Stimulated activated CD4-positive, alpha-beta T cell treated with anti-CD3 and anti-CD28 coated beads, Interleukin-12 subunit alpha, Interleukin-12 subunit beta, amount 100 ng/mL, for 4 hours (primary cell): ENCODE measurements at places on chromosomes 13 and 19.

DNA sequence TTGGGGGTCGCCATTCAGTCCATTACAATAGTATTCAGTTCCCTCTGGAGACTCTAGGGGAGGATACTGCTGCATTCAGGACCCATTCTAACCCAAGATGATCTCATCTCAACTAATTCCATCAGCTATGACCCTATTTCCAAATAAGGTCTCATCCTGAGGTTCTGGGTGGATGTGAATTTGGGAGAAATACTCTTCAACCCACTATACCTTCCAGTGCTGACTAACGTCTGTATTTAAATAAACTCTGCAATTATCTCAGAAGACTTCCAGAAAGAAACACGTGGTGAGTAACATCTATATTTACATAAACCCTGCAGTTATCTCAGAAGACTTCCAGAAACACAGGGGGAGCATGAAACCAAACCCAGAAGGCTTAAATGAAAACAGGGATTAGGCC is 1300.7 kb downstream of the PCDH9 start:
- no peak for DNase-seq

- no peak for DNase-seq
Observed at GRCh38 chr19:16418597-16418962, 53.2 kb downstream of the EPS15L1 start.

- DNase-seq, result no peak
Observed at GRCh38 chr19:5711713-5712161, 8.2 kb downstream of the LONP1 start.

- no peak for DNase-seq
Observed at GRCh38 chr19:460877-461720, at the start of gene SHC2. Gene SHC2 (minus strand): TSS chr19:461033. CDS start chr19:460996, 37 bp downstream.

GRCh38 chr19:4913996-4914735 is 4.9 kb downstream of the UHRF1 start:
- DNase-seq, result no peak

DNA sequence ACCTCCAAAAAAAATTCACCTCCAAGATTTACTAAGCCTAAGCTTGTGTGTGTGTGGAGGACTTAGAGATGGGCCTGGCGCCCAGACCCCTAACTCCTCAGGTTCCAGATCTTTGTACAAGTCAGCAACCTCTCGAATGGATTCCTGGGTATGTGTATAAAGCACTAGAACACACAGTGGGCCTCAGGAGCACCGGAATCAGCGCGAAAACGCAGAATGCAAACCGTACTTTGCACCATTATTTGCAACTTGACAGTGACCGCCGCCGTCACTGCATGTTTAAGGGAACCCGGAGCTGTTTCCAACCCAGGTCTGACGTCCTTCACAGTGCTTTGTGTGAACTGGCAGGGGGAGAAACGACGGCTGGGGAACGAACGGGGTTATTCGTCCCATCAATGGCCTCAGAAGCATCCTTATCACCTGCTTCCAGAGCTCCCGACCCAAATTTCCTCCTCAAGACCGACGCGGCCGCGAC is 688 bp downstream of the ZNF606 start:
- no peak for DNase-seq

GRCh38 chr13:103243495-103243894 is 177.3 kb upstream of the SLC10A2 start:
- no peak for DNase-seq

DNA sequence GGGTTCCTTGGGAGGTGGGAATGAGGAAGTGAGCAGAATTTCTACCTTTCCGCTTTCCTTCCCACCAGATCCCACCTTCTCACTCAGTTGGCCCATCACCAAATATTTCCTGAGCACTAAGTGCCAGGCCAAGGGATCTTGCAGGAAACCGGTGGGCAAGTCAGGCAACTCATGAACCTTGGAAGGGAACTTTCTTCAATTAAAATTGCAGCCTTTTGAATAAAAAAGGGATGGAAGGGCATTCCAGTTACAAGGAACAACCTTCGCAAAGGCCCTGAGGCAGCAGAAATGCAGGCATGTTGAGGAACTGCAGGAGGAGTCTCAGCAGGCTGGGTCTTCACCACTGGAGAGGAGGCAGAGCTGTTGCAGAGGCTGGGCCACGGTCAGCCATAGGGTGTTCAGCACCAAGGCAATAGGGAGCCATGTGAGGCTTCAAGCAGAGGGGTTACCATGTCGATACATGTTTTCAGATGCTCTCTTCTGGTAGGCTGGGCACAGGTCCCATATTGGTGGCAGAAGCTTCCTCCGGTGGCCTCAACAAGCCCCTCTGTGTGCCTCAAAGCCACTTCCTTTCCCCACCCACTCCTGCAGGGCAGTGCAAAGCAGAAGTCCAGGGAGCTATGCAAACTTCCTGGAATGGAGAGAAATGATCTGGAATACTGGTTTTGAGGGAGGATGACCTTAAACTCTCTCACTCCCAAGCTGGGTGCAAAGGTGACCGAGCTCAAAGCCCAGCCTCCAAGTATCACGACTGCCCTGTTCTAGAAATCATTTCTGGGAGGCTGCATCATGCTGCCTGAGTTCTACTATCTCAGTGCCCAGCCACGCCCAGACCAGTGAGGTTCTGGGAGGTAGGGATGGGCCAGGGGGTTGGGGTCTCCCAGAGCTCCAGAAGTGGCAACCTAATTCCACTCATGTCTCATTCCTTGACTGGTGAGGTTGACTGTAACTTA is at the start of gene FUT6:
FUT6 (minus strand) TSS at position 638 of the 953 bp plus-strand sequence. CDS start 7,135 bp downstream, outside the sequence.
- no peak for DNase-seq

GRCh38 chr13:105914291-105915036 is 621.0 kb downstream of the EFNB2 start:
- DNase-seq, result no peak

DNA sequence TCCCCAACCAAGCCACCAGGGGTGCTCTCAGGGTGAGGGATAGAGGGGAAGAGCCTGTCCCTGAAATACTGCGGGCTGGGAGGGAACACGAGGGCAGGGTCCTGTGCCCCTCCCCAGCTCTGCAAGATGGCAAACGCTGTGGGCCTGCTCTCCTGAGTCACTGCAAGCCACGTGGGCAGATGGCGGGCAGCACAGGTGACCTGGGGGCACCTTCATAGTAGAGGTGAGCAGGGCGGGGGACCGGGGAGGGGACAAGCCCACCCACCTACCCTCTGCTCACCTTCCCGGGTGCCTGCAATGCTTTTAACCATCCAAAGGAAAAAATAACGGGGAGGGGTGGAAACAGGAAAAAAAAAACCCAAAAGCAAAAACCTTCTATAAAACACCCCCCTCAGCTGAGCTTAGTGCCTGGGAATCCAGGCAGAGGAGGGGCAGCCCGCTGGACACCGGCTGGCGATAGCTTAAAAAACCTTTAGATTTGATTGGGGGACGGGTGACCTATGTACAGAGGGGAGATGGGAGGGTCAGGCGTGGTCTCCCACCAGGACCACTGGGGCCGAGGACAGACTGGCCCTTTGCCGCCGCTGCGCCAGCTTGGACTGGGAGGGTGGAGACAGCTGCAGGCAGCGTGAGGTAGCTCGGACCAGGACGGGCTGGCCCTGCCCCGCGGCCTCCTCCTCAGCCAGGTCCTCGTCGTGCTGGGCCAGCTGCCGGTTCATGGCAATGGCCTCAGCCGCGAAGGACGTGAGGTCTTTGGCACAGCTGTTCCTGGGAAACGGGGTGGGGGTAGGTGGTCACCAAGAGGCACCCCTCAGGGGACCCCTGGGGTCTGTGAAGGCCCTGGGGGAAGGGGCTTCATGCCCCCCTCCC is 11.7 kb downstream of the MKNK2 start:
- DNase-seq, result no peak

DNA sequence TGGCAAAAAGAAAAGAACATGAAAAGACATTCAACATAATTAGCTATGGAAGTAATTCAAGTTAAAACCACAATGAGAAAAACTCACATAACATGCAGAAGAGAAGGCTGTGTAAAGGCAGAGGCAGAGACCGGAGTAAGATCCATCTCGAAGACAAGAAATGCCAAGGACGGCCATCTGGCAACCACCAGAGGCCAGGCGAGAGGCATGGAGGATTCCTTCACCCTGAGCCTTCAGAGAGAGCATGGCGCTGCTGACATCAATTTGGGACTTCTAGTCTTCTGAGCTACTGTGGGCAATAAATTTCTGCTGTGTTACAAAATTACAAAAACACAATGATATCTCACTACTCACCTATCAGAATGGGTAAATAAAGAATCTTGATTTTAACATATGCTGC is 381.0 kb downstream of the TSHZ3 start:
- DNase-seq, result no peak

GRCh38 chr19:18435178-18435841 is 2.6 kb downstream of the ISYNA1 start:
- no peak for DNase-seq

DNA sequence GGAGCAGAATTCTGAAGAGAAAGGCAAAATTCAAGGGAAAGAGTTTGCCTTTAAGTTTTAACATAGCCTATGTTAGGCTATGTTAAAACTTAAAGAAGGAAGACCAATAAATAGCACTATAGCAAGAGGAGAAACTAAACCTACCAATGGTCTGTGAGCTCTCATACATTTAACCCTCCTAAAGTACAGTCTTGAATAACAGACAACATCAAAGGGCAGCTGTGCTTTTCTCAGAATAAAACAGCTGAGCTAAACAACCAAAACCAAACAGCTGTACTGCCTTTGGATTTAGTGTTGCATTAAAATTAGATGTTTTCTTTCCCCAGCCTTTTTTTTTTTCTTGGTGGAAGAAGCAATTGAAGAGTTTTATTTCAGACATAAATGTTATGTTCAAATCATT is 34.0 kb downstream of the KLF5 start:
- no peak for DNase-seq

- DNase-seq, result no peak
Observed at GRCh38 chr19:4977299-4978174, 8.6 kb downstream of the KDM4B start.

DNA sequence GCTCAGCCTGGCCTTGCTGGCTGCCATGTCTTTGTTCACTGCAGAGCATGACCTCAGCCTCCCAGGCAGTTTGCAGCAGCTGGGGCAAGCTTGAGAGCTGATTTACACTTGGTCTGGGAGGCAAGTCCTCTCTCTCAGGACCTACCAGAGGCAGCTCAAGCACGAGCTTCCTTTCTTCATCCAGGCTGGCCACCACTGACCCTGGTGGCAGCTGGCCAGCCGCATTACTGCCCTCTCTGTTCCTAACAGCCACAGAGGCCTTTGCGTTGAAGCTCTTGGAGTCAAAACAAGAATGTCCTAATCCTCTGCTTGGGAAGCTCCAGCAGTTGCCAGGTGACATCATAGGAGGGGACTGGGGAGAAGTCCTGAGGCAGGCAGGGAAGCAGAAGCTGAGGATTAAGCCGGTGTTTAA is 85.7 kb downstream of the NUFIP1 start:
- no peak for DNase-seq

DNA sequence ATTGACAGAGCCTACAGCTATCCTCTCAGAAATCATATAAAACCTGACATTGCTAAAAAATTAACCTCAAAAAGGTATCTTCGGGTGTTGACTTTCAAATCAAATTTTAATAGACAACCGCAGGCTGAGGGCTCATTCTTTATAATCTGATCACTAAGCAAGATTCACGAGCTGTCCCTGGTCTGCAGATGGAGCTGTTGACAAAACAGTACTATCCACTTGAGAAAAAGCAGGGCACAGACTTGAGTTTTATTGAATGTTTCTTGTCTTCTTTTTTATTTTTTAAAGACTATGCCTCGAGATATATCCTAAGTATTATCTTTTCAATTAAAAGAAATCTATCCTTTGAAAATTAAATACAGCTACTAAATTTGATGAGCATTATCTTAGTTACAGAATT is 540.5 kb downstream of the PCDH9 start:
- no peak for DNase-seq

DNA sequence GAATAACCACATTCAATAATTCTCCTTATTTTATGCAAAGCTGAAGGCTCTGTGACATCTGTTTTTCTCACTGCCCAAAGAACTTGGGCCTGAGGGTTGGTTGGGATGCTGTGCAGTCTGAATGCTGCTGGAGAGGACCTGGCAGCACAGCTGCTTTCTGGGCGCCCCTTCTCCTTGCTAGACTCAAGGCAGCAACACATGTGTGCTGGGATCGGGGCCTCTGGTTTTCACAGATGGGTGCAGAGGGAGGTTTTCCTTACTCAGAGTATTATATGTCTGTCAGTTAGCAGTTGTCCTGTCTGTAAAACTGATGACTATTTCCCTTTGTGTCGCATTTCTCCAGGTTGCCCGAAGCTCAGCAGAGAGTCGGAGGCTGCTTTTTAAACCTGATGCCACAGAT is 53.2 kb upstream of the TEX29 start:
- no peak for DNase-seq

- no peak for DNase-seq
Observed at GRCh38 chr13:25415241-25415640, 43.5 kb downstream of the ATP8A2 start.

- no peak for DNase-seq
Observed at GRCh38 chr13:77337159-77337558, 10.3 kb upstream of the MYCBP2 start.

DNA sequence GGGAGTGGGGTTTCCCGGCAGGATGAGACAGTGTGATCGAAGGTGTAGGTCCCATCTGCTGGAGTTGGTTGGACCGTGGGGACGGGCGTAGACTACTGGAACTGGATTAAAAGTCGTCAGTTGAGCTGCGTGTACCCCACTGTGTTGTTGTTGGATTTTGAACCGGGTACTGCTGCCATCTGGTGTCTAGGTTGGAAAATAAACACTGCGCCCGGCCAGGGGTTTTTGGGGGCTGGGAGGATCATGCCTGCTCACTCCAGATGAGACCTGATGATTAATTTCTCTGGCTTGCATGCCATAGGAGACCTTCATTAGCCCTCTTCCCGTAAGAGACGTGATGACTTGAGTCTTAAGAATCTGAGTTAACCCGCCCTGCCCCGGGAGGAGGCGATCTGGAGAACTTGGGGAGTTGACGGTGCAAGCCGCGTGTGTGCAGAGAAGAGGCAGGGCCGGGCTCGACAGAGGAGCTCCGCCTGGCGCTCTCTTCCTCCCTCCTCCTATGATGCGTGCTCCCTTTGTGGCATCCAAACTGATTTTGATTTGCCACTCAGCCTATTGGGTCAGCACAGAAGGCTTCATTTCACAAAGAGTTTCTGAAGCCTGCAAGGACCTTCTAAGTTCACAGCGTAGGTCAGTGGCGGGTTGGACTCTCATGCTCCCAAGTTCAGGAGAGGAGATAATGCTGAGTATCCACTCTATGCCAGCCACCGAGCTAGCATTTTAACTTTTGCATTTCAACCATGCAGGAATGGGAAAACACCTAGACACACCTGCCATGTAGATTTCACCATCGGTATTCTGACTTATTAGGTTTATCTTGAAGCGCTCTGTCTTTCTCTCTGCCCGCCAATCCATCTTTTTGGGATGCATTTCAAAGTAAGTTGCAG is 2.7 kb downstream of the UHRF1 start:
- DNase-seq, result peak; percentile 60

DNA sequence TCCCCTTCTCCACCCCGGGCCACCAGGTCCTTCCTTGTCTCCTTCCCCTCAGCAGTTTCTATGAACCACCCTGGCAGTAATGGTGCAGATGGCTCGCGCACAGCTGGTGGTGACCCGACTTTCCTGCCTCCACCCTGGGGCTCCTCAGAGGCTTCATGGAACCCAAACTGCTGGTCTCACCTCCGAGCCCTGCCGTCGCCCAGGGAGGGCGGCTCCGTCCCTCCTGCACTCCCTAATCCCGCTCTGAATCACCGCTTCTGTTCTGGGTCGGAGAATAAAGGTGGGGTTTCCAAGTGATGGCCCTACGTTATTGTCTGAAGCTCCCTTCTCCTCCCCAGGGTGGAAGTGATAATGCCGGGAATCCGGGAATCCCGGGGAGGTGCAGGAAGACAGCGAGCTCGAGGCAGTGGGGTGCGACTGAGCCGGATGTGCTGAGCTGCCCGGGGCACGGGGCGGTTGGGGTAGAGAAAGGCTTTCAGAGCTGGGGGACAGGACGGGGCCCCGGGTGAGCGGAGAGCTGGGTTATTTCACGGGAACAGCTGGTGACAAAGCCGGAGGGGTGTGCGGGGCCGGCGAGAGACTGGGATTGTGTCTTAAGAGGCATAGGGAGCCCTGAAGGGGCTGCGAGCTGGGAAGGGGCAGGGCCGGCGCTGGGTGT is 711 bp downstream of the FUT2 start:
- DNase-seq, result no peak
